ENCODE measurements at places on chromosomes 7 and 10.
A peak's percentile ranks its signal among the peaks of the same experiment; 100 is the strongest.

DNA sequence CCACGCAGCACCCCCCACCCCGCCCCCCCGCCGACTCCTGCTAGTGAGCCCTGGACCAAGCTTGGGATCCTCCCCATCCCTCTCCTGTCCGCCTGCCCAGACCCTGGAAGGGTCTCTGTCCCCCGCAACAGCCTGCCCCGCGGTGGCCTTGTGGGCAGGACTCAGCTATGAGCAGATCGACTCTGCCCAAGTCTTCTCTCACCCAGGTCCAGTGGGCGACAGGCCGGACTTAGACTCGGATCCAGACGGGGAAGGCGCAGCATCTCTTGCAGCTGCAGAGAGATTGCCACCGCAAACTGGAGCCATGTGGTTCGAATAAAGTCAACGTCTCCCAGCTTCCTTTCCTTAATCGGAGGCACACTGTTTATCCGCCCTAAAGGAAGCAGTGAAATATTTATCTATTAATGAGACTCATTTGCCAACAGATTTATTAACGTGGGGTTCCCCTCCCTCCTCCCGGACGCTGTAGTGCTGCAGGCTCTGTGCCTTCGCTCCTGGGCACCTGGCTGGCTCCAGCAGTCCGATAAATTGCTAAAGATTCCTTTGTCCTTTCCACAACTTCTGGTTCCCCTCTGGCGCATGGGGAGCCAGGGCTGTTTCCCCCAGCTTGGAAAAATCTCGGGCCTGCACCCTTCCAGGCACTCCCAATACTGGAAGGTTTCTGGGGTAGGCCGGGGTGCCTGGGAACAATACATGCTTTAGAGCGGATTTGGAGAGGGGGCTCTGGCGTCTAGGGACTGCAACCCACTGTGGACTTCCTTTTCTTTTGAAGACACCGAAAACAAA lies 634 bp upstream of the HOXA7 start:
- DNase-seq: no peak

GRCh38 chr7:138549082-138549481 lies 89.0 kb downstream of the TRIM24 start:
- no peak for DNase-seq

DNA sequence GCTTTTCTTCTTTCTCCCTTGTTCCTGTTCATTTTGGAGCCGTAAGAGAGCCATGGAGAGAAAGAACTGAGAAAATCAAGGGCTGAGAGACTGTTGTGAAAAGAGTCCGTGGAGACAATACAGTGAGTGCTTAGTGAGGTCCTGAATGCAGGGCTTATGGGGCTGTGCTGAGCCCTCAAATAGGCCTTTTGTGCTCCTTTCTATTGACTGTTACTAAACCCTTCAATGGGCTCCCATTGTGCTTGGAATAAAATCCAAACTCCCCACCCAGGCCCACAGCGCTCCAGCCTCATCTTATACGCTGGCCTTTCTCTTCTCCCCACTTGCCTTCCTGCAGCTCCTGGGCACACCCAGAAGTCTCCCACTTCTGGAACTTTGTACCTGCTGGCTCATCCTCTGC lies 243.1 kb upstream of the HABP2 start:
- DNase-seq: peak; percentile 82

DNA sequence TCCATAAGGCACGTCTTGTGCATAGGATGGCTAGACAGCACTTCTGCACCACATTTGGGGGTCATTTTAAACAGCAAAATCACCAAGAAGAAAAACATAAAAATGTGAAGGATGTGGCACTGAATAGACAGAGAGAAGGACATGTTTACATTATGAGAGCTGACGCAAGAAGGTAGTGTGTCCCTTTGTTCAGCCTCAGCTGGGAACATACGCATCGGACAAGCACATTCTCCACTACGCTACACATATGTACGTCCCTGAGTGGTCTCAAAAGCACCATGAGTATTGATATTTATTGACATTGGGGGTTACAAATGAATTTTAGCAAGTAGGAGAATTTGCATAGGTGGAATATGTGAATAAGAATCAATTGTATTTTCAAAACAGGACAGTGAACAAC lies 20.2 kb downstream of the DDC start:
- no peak for DNase-seq

DNA sequence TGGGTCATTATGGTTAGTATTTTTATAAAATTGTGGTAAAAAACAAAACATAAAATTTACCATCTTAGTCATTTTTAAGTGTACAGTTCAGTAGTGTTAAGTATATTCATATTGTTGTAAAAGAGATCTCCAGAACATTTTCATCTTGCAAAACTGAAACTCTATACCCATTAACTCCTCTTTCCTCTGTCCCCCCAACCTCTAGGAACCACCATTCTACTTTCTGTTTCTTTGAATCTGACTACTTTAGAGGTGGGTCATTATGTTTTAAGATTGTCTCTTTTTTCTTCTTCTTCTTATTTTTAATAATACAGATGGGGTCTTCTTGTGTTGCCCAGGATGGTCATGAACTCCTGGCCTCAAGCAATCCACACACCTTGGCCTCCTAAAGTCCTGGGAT lies 84.1 kb downstream of the DOCK4 start:
- no peak for DNase-seq

DNA sequence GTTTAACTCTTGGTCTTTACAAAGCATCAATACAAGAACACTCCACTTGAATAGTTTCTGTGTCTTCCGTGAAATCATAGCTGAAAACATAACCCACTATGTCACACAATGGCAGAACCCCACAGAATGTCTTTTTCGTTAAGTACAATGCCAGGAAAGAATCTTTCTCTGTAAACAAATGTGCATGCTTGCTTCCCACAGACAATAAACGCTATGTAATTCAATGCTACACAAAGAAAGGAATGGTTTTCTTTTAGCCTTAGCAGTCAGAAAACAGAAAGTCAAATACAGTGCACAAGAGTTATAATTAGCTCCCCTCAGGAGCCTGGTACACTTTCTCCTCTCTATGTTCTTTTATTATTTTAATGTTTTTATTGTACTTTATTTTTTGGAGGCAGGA lies 186.1 kb downstream of the SRPK2 start:
- peak; percentile 15 for DNase-seq

GRCh38 chr7:140263277-140263676 lies 86.5 kb upstream of the KDM7A start:
- no peak for DNase-seq

GRCh38 chr7:1531263-1531978 lies 919 bp downstream of the MAFK start:
- no peak for DNase-seq

- DNase-seq: peak; percentile 5
Observed at GRCh38 chr10:93319896-93320295, 162.2 kb downstream of the MYOF start.

- peak; percentile 49 for DNase-seq
Observed at GRCh38 chr7:108328174-108328651, 128.0 kb downstream of the NRCAM start.

DNA sequence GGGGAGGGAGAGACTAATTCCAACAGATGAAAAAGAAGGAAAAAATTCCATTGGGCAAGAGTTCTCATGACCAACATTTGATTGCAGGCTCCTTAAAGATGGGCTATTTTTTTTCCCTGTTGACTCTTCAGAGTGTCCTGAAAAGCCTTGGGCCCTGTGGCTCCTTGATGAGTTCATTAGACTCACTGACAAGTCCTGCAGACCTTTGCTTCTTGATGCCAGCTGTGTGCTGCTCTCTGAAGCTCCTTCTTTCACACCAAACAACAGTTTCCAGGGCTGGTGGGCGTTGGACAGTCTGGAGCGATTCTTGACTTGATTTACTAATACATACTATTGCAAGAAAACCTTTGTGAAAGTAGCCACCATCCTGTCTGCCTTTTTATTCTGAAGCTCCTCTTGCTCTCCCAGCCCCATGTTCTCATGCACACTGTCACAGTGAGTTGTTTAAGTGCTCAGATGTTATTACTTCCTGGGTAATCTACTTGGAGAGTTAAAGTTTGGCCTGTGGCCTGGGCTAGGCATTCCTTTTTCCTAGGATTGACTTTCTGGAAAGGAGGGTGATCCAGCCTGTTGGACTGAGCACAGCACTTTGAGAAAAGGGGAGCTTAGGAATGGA lies 250.3 kb downstream of the PTEN start:
- no peak for DNase-seq

- no peak for DNase-seq
Observed at GRCh38 chr7:82323806-82324205, 119.8 kb downstream of the CACNA2D1 start.

DNA sequence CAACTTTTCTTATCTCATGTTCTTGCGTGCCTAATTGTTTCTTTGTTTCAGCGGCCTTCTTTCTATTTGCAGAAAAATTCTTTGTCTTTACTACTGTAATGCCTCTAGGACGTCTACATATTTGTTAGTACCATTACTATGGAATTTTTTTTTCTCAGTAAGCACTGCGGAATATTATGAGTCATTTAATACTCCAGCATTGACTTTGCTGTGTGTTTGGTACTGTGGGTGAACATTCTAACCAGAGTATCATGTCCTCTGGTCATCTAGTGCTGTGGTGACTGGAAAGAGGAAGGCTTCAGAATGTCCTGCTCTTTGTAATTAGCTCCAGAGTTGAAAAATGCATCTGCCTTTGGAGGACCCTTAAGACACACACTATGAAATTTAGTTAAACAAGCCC lies 58.5 kb upstream of the FERD3L start:
- DNase-seq: no peak

DNA sequence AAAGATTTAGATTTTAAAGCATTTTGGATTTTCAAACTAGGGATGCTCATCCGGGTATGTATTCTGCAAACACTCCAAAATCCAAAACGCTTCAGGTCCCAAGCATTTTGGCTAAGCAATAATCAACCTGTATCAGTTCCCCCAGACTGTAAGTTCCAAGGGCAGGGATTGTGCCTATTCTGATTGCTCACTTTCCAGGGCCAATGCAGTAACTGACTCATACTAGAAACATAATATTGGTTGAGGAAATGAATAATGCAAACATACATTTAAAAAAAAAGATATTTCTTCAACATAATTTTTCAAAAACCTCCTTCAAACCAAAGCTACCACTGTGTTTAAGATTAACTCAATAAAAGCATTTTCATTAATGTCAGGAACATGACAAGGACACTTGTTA lies 69.5 kb downstream of the HIBADH start:
- no peak for DNase-seq

DNA sequence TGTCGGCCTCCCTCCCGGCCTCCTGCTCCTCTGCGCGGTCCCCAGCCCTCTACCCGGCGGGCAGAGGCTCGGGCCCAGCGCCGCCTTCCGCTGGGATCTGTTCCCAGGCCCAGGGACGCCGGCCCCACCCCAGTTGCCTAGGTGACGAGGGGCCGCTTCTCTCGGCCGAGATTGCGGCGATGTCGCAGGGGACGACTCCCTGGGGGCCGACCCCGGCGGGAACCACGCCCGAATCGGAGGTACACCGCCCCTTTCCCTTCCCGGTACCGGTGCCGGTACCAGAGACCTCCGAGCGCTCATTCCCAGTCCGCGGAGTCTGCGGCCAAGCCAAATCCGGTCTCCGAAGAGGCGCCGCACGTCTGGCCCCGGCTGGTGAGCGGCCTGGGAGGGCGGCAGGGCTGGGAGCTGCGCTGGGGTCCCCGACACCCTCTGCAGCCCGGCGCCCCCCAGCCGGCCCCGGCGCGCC lies at the start of gene CABCOCO1:
TSS of gene CABCOCO1 (plus strand) at position 136 of the 466 bp plus-strand sequence. CDS start at position 180, 44 bp downstream.
- peak; percentile 83 for DNase-seq

DNA sequence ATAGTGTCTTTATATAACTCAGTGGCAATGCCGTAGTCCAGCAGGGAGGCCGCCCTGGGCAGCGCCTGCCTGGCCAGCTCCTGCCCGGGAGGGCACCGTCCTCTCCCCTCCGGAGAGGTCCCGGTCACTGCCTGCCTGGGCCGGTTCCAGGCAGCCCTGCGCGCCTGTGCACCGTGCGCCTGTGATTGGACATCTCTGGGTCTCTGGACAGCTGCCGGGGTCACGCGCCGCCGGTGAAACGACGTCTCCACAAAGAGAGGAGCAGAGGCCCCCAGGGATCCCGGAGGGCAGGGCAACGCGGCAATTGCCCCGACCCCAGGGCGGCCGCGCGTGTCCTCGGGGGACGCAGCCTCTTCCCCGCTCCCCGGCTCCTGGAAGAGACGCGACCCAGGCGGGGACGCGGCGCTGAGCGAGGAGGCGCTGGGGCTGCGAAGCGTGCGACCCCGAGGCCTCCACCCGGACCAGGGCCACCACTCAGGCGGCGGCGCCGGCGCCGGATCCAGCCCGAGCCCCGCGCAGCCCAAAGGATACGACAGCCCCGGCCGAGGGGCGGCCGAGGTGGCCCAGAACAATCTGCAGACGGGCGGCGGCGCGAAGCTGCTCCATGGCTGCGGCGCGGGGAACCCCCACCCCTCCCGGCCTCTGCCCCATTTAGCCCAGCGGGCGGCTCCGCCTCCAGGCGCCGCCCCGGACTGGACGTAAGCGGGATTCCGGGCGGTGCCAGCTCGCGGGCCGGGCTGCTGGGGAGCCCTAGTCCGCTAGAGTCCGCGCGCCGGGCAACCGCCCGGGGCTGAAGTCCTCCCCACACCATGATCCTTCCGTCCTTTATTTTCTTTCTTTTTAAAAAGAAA lies at the start of gene PHYH:
TSS of gene PHYH (minus strand) at position 628 of the 851 bp plus-strand sequence. CDS start at position 606, 22 bp downstream.
- DNase-seq: peak; percentile 87

- DNase-seq: no peak
Observed at GRCh38 chr10:73623056-73623455, 18.2 kb downstream of the MYOZ1 start.

GRCh38 chr7:85457911-85458310 lies 271.1 kb upstream of the SEMA3D start:
- DNase-seq: no peak

- DNase-seq: no peak
Observed at GRCh38 chr10:118497227-118497626, 98.2 kb downstream of the PRLHR start.

- DNase-seq: no peak
Observed at GRCh38 chr7:69652947-69653701, 54.8 kb downstream of the AUTS2 start.

All from brain (organoid and tissue), 16 donors.